ENCODE measurements at places on chromosomes 5 and 9.

DNA sequence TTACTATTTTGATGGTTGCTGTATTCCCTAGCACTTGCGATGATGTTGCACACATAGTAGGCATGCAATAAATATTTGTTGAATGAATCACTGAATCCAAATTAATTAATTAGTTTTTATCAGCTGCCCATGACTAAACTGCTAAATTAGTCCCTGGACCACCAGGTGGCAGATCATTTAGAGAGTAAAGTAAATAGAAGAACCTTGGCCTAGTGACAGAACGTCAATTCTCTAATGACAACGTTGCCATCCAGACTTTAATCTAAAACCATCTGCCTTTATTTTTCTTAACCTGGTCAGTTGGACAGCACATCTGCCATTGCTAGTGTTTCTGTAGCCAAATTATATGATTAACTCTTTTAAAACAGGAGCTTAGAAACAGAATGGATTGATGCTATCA is 457.5 kb downstream of the KIF4B start:
- DNase-seq: no peak

- no peak for DNase-seq
Observed at GRCh38 chr5:88388476-88389337, 120.1 kb upstream of the TMEM161B start.

DNA sequence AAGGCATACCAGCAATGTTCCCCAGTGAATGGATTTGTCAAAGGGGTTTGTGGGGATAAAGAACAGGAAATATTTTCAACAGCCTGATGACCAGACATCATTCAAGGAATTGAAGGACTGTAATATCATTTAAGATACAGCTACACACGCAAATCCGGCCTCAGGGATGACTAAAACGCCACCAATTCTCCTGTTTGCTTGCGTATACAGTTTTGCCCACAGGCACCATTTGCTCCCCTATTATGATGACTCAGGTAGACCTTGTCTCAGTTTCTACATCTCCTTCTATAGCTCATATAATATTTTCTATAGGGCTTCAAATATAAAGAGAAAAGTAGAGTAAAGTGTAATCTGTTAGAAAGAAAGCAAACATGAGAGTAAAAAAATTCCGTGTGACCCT is 29.7 kb upstream of the ITGA1 start:
- no peak for DNase-seq

GRCh38 chr5:61394078-61394704 is 62.1 kb downstream of the ZSWIM6 start:
- DNase-seq: no peak

- DNase-seq: no peak
Observed at GRCh38 chr9:459491-460444, 245.1 kb downstream of the DOCK8 start.

DNA sequence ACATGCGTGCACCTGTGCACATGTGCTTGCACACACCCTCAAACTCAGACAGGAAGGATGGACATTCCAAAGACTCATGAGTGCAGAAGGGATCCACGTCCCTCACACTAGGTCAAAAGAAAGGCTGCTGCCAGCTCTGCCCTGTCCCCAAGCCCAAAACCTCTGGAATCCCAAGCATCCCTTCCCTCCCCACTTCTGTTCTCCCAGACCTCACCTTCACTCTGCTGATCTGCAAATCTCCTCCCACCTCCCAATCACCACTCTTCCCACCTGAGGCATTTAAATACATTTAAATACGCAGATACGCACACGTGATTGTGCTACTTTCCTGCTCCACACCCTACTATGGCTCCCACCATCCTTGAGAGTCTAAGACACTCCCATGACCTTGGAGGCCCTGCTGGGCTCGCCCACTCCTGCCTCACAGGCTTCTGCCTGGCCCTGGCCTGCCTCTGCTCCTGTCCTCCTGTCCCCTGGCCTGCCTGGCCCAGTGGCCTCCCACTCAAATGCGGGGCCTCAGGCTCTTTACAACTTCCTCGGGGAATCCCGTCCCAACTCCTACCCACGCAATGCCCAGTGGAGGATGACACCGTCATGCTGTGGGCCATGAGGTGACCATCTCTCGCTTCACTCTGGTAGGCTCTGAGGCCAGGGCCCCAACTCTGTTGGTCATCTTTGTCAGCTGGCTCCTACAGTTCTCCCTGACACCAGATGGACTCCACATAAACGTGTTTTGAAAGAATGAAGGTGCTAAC is 478.4 kb upstream of the DAP start:
- DNase-seq: no peak

DNA sequence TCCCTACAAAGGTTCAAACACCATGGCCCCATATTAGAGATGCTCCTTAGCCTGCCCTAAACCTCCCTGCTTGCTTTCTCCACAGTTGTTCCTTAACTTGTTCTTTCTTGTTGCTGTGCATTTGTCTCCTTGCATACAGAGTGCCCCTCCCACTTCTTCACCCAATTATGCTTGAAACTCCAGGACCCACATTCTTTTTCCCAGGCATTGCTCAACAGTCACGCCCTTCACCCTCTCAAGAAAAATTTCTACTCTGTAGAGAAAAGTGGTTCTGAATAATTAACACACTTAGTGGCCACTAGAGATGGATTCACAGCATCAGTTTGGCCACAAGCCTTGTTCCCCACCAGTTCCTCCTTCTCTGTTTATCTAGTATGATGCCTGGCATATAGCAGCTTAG is 57.7 kb downstream of the NREP start:
- DNase-seq: no peak

DNA sequence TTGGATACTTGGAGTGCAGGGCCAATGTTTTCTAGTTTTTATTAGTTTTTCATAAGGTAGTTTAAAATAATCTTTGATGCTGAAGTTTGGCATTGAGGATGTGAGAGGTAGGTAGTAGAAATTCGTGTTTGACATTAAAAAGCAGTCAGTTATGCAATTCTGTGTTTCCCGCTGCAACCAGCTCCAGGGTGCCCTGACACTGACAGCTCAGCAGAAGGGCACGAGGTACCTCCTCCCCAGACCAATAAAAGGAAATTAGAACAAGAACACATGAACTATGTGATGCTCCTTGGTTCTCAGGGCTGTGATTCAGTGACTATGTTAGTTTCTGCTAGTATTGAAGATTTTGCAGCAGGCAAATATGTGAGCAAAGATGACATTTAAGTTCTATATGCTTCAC is 40.2 kb downstream of the NSUN2 start:
- DNase-seq: no peak
